GDM1 (cell line): ENCODE measurements at places on chromosomes 5 and 9.

- no peak for DNase-seq
Measured at GRCh38 chr9:114059047-114059803, 18.9 kb downstream of the AMBP start.

DNA sequence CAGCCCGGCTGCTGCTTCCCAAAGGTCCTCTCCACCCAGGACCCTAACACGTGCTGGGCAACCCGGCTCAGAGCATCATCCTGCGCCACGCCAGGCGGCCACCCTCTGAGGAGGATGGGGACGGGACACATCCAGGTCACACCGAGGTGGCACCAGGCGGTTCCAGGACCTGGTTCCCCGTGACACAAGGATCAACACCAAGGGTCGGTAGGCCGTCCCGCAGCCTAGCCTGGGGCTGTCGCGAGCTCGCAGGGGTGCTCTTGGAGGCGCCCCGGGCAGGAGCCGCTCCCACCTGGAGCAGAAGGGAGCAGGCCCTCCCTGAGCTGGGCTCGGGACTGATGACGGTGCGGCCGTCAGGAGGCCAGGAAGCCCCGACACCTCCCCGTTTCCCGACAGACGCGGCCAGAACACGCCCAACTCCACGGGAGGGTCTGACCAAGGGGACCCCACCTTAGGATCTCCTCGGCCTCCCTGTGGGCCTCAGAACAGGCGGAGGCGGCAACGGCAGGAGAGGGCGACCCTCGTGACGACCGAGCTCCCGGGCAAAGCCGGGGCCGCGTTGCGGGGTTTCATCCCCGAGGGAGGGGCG lies 6.3 kb downstream of the EXD3 start:
- no peak for DNase-seq

GRCh38 chr9:130240410-130241197 lies 25.0 kb upstream of the HMCN2 start:
- peak; percentile 22 for DNase-seq

DNA sequence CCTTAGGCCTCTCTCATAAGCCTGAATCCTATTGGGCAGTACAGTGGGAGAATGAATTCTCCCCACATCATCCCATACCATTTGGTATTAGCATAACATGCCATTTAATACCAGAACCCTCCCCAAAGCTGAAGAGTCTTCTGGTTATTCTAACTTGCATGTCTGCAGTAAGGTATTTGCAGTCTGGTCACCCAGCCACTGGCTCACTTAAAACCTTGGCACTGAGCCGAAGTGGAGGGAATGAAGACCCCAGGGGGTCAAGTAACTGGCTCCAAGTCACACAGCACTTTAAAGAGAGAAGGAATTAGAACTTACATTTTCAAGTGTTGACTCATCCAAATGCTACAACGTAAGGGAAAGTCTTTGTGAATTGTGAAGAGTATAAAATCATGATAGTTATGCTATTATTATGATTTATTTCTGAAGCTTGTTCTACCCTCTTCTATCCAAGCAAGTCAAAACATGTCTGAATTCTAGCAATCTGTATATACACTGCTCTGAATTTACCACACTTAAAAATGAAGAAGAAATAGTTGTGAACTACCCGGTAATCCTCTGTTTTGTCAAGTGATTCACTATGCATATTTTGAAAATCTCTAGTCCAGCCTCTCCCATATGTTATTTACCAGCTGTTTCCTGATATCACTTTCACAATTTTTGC lies 28.5 kb downstream of the GLRA1 start:
- DNase-seq, result no peak

- no peak for DNase-seq
Measured at GRCh38 chr9:133285252-133285775, 10.3 kb upstream of the ABO start.

DNA sequence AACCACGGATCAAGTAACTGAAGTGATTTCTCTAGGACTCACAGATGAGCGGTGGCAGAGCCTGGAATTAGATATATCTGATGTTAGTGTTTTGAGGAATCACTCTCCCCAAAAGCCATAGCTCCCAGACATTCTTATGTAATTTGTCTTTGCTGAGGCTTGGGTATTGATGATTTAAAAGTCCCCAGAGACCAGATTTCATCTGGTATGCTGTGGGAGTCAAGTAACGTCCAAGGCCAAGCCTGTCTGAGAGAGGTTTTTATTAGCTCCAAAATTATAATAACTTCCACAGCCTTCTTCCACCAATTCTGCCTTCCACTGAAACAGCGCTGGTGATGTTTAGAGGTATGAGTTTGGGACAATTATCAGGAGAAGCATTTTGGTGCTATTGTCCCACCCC lies 21.3 kb upstream of the KCNIP1 start:
- DNase-seq, result no peak

- DNase-seq, result no peak
Measured at GRCh38 chr5:9841516-9842170, 211.5 kb upstream of the TAS2R1 start.

- DNase-seq, result no peak
Measured at GRCh38 chr5:52065182-52065581, 681.9 kb downstream of the ISL1 start.

DNA sequence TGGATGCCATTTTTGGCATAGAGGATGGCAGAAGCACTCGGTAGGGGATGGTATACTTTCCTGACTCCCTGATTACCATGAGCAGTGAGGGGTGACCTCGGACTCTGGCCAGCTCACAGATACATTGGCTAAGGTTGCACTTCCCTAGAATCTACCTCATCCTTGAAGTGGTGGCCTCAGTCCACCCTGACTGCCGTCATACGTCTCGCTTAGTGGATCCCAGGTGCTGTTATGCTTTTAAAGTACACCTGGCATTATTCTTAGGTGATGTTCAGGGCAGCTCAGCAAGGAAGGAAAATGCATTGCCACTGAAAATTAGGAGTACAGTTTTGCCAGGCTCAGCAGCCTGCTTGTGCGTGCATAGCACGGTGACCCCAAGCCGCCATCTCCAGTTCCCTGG lies 87.3 kb downstream of the SYK start:
- no peak for DNase-seq

- DNase-seq, result no peak
Measured at GRCh38 chr5:142427015-142427364, 102.2 kb upstream of the SPRY4 start.

- DNase-seq, result no peak
Measured at GRCh38 chr5:137221943-137222342, 277.2 kb downstream of the SPOCK1 start.

- DNase-seq, result no peak
Measured at GRCh38 chr9:131723632-131724031, 16.2 kb downstream of the RAPGEF1 start.

GRCh38 chr5:132022737-132023136 lies 11.3 kb upstream of the ACSL6 start:
- DNase-seq, result no peak
